ENCODE measurements at places on chromosomes 1 and 21.
A peak's percentile ranks its signal among the peaks of the same experiment; 100 is the strongest.

GRCh38 chr21:26709090-26709489 is 136.0 kb upstream of the CYYR1 start:
- DNase-seq = peak; percentile 33

DNA sequence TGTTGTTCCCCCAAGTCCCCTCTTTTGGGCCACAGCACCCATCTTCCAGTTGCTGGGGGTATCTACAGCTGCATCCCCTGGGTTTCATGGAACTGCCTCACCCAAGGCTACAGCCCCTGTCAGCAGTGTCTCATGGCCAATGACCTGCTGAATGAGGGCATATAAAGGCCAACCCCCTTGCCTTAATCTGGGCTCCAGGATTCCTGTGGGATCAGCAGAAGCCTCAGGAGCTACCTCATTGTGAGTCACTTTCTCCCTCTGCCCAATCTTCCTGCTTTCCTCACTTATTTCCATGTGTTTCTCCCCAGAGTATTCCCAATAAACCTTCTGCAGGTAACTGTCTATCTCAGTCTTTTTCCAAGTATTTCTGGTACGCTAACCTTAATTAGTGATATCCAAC is 37.3 kb upstream of the SYT14 start:
- peak; percentile 87 for DNase-seq

DNA sequence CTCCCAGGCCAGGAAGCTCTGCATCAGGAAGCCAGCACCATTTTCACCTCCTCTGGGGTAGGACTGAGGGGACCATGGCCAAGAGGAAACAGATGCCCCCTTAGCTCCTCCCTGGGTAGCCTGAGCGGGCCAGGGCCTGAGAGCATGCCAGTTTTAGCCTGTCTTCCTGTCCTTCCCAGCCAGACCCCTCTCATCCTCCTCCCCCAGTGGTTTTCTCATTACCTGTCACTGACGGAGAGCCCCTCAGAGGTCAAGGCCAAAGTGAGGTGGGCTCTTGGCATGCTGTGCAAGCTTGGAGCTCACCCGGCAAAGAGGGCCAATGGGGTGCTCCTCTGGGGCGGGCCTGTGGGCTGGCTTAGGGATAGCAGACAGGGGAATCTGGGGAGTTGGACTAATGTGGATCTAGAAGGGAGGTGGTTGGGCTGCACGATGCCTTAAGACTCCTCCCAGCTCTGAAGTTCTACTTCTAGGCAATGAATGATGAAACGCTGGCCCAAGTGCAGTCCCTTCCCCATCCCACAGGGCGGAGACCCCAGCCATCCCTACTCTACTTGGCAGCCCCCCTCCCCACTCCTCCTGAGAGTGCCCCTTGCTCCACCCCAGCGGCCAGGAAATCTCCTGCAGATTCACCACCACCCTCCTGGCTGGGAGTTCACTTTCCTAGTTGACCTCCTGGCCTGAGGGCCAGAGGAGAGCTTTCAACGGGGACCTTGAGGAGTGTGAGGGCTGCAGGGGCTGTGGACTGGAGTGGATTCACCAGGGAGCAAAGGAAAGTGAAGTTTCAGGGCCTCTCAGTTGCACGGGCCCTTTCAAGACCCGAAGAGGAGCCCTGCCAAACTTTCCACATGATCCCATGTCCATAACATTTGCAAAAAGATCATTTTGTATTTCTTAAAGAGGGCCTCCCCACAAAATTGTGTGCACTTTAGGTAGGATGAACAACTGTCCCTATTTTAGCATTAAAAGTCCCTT is 9.4 kb upstream of the LMNA start:
- peak; percentile 71 for DNase-seq

DNA sequence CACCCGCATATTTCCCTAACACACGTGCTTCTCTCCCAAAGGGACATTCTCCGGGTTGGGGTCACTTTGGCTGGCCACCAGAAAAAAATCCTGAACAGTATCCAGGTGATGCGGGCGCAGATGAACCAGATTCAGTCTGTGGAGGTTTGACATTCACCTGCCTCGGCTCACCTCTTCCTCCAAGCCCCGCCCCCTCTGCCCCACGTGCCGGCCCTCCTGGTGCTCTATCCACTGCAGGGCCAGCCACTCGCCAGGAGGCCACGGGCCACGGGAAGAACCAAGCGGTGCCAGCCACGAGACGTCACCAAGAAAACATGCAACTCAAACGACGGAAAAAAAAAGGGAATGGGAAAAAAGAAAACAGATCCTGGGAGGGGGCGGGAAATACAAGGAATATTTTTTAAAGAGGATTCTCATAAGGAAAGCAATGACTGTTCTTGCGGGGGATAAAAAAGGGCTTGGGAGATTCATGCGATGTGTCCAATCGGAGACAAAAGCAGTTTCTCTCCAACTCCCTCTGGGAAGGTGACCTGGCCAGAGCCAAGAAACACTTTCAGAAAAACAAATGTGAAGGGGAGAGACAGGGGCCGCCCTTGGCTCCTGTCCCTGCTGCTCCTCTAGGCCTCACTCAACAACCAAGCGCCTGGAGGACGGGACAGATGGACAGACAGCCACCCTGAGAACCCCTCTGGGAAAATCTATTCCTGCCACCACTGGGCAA is 59.1 kb downstream of the LACTBL1 start:
- DNase-seq = no peak

DNA sequence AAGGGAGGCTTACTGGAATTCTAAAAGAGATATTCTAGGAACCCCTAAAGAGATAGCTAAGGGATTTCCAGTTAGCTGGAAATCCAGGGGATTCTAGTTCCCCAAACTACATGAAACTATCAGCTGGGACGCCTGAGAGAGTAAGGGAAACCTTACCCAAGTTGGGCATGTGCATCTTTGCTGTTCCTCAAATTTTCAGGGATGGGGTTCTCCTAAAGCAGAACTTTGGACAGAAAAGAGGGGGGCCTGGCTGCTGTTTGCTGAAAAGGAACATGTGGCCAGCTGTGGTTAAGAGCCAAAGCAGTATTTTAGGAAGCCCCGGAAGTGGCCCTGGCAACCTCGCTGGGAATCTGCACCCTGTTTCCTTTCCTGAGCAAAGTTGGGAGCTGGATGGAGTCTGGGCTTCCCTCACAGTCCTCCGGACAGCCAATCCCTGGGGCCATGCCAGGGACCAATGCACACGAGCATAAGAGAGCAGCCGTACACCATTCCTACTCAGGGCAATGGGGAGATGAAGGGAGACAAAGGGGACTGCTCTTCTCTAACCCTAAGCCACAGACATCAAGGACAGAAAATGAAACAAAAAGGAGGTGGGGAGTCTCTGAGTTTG is 154.3 kb downstream of the PLXNA2 start:
- peak; percentile 12 for DNase-seq
